Right renal cortex interstitium (tissue), 3 donors: ENCODE measurements at places on chromosomes 3 and 15.

DNA sequence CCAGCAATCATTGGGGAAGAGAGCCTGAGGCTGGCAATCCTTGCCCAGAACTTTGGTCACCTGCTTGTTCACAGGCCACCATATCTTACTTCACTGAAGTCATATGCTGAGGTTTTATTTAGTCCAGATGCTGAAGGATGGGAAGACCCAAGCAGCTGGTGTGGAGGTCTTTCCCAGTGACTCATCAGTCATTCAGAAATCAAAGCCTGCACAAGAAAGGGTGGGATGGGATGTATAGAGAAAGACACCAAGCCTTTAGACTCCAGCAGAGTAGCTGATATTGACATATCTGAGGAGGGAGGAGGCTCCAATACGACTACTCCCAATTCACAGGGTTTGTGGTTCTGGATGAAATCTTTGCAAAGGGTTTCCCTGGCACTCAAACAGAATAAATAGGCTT lies 13.0 kb upstream of the PHLDB2 start:
- DNase-seq, result no peak

- no peak for DNase-seq
Observed at GRCh38 chr3:17639257-17639656, 103.2 kb downstream of the TBC1D5 start.

DNA sequence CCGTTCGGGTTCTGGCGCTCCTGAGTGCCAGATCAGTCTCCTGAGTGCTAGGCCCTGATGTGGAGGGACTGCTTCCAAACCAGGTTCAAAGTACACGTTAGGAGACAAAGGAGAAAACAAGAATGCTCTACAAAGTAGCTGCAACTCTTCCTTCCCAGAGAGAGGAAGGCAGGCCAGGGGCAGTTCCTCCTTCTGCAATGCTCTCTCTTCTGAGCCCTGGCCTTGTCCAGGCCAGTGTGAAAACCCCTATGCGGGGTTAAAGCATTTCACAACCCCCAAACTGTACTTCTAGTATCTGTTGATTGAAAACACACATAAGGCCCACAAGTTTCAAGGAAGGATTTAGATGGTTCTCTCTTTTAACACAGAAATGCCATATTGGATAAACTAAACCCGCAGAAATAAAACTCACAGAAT lies 9.7 kb upstream of the CALML4 start:
- DNase-seq, result no peak

GRCh38 chr3:49017229-49017970 lies 980 bp downstream of the DALRD3 start:
- no peak for DNase-seq

DNA sequence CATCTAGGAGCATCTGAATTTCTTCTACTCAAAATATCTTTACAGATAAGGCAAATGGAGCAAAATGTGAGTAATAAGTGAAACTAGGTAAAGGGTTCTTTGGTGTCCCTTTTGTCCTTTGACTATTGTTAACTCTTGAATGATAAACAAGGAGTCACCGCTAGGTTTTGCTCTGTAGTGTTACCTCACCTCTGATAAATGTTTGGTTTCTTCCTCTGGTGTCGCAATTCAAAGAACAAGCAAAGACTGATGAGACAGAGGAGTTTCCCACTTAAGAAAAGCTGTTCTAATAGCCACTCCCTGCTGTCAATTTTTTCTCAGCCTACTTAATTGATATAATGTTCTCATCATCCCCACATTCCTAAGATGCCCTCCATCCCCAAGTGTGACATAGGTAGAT lies 925.9 kb downstream of the IGSF11 start:
- no peak for DNase-seq

GRCh38 chr3:186115239-186115996 lies 6.5 kb upstream of the ETV5 start:
- no peak for DNase-seq

GRCh38 chr15:32663671-32664070 lies 22.2 kb downstream of the SCG5 start:
- DNase-seq, result no peak

- no peak for DNase-seq
Observed at GRCh38 chr15:90097475-90097874, 4.8 kb downstream of the IDH2 start.

- DNase-seq, result no peak
Observed at GRCh38 chr3:124097362-124098131, 105.6 kb upstream of the ROPN1 start.

DNA sequence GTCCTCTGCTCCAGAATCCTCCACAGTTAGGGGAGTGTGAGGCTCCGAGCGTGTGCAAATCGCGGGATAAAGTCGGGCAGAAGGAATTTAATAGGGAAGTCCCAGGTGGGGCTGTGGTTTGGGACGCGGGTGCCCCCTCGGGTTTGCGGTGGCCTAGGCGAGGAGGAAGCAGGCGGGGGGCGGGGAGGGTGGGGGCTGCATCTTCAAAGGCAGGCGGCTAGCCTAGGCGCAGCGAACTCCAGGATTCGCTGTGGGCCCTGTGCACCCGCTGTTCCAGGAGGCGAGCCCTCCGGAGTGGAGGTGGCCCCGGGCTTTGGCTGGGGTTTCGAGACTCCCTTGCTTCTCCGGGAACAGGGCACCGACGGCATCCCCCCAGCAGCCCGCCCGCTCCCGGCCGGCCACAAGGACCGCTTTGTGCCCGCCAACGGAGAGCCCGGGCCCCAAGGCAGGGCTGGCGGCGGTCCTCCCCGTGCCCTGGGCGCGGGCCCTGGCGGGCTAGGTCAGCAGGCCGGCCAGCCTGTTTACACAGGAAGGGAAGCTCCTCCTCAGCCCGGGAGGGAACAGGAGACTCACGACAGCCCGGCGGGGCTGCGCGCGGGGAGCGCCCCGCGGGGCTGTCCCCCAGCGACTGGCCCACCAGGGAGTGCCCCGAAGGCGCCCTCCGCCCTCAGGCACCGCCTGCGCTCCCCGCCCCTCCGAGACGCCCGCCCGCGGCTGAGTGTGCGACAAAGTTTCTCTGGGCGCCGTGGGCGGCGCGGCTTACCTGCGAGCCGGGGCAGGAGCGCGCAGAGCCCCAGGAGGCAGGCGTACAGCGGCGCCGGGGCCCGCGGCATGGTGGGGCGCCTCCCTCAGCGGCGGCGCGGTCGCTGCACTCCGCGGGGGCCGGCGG lies 753 bp downstream of the ITGB5 start:
- no peak for DNase-seq

- DNase-seq, result no peak
Observed at GRCh38 chr3:101867996-101868395, 18.7 kb downstream of the NFKBIZ start.

- no peak for DNase-seq
Observed at GRCh38 chr3:123153125-123154019, 48.4 kb upstream of the SEC22A start.

- no peak for DNase-seq
Observed at GRCh38 chr3:160801386-160802118, 45.5 kb downstream of the PPM1L start.

- no peak for DNase-seq
Observed at GRCh38 chr3:53803124-53803815, 42.9 kb downstream of the CHDH start.

DNA sequence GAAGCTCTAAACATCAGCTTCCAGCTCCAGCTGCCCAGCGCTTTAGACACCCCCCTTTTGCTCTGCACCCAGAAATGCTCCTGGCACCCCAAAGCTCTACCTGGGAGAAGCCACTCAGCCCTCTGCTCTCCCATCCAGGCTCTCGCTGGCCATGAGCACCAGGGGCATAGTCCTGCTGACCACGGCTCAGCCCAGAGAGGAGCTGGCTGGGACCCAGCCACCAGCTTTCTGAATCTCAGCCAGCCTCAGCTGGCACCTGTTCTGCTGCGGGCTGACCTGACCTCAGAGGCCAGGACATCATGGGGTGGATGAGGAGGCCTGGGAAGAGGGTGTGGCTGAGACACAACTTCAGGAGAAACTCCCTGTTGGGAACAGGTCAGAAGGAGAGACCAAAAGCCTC lies 8.6 kb downstream of the NTRK3 start:
- no peak for DNase-seq

- DNase-seq, result no peak
Observed at GRCh38 chr3:186386883-186387560, 25.0 kb upstream of the DGKG start.

- DNase-seq, result no peak
Observed at GRCh38 chr15:101137312-101137940, 114.4 kb downstream of the CHSY1 start.

GRCh38 chr3:8658306-8659212 lies 14.0 kb upstream of the SSUH2 start:
- no peak for DNase-seq
